ENCODE measurements at places on chromosomes 5 and 9.

GRCh38 chr5:16564248-16564867 lies 52.4 kb downstream of the RETREG1 start:
- no peak for DNase-seq

DNA sequence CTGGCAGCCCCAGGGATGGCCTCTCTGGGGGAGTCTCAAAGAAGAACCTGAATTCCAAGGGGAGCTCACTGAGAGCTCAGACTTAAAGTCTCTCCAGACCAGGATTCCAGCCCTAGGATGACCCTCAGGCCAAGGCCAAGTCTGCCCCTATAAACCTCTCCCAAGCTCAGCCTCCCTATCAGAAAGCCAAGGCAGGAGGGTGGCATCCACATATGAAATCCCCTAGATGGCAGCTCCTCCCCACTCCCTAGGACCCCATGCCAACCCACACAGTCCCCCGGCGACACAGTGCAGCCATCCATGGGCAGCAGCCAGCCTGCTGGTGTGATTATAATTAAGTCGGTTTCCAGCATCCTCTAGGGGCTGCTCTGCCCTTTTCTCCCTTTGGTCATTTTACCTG lies 269.9 kb downstream of the CDK5RAP2 start:
- DNase-seq, result no peak

GRCh38 chr9:136759436-136760325 lies 1.6 kb upstream of the LCN8 start:
- no peak for DNase-seq

DNA sequence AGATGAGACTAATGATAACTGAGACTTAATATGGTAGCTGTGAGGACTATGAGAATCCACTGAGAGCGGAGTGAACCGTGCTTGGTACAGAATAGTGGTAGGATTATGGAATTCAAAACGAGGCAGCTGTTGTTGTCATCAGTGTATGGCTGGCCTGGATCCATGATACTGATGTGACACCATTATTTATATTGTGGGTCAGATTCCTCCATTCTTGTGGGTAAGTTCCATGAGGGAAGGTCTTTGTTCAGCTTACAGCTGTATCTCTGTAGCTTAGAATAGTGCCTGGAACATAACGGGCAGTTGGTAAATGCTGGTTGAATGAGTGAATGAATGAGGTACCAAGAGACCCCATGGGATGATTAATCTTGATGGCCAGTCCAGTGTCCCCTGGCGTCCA lies 61.8 kb downstream of the ACER2 start:
- no peak for DNase-seq

DNA sequence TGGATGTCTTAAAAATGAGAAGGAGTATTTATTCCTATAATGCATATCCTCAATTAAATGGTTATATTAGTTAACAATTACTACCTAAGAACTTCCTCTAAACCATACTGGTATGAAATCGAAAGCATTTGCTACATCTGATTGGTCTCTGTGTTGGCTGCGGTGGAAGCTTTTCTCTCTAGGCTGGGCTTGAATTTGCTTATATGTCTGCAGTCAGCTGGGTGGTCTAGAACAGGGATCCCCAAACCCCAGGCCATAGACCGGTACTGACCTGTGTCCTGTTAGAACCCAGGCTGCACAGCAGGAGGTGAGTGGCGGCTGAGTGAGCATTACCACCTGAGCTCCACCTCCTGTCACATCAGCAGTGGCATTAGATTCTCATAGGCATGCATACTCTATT lies 112.3 kb downstream of the TLE4 start:
- DNase-seq, result no peak

DNA sequence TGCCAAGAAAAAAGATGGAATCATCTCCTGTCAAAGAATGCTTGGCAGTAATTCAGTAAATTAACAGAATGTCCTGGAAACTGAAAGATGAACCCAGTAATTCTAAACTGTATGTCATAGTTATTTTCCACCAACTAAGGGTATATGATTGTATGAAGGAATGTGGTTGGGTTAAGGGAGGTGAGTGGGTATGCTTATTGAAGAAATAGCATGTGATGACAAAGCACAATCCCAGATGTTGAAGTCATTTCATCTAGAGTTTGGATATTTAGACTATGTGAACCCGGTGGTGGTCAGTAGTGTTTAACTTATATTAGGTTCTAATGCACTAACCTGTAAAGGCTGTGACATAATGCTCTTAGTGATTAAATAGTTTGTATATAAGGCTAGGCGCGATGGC lies 87.3 kb downstream of the CDKN2A start:
- DNase-seq, result no peak

- DNase-seq, result no peak
Measured at GRCh38 chr9:33151007-33151557, 16.1 kb downstream of the B4GALT1 start.

DNA sequence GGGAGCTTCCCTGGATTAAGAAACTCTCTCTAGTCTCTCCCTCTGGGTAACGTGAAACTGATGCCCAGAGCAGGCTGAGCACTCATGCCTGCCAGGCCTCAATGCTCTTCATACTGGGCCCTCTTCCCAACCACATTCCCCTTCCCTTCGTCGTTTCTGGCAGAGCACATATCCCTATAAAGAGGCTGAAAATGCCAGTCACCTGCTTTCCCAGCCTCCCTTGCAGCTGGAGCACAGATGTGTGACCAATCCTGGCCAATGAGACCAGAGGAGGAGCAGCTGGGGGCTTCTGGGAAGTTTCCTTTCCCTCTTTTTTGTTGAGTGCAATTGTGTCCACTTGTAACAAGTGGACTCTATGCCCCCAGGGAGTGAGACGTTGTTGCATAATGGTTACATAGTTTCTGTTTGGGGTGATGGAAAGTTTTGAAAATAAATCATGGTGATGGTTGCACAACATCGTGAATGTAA lies 30.2 kb upstream of the SMIM23 start:
- no peak for DNase-seq

DNA sequence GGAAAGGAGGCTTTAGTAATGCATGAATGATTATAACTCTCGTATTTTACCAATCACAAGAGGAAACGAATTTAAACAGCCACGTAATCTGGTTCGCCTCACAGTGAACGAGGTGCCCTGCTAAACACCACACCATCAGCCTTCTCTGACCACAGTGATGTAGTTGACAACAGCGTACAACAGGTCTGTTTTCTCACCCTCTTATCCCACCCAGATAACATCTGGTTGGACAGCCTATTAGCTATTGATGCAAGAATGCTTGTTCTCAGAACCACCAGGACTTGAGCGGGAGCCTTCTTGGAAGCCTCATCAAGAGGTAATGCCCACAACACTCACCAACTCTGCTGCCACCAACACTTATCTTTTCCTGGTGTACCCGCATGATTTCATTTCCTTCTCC lies 23.3 kb downstream of the SLC1A3 start:
- DNase-seq, result no peak

DNA sequence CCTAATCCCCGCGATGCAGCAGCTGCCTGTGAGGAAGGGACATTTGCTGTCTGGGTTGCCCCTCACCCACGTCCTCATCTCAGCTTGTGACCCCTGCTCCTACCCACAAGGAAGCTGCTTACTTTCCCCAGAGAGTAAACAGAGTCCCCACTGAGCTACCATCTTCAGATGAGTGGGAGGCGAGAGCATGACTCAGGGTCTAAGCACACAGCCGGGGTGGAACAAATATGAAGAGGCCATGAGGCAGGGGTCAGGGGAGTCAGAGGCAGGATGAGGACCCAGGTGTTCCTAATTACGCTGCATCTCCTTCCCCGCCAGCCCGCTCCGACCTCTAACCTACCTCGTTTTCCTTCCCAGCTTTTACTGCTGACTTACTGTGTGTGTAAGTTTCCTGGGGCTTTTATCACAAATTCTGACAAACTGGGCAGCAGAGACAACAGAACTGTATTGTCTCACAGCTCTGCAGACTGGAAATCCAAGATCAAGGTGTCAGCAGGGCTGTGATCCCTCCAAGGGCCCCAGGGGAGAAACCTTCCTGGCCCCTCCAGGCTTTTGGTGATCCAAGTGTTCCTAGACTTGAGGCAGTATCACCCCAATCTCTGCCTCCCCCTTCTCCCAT lies 94.0 kb upstream of the DNAH5 start:
- DNase-seq, result no peak

- no peak for DNase-seq
Measured at GRCh38 chr9:89116805-89117192, 61.8 kb downstream of the SHC3 start.

GRCh38 chr5:96015709-96016108 lies 54.1 kb upstream of the ELL2 start:
- no peak for DNase-seq

DNA sequence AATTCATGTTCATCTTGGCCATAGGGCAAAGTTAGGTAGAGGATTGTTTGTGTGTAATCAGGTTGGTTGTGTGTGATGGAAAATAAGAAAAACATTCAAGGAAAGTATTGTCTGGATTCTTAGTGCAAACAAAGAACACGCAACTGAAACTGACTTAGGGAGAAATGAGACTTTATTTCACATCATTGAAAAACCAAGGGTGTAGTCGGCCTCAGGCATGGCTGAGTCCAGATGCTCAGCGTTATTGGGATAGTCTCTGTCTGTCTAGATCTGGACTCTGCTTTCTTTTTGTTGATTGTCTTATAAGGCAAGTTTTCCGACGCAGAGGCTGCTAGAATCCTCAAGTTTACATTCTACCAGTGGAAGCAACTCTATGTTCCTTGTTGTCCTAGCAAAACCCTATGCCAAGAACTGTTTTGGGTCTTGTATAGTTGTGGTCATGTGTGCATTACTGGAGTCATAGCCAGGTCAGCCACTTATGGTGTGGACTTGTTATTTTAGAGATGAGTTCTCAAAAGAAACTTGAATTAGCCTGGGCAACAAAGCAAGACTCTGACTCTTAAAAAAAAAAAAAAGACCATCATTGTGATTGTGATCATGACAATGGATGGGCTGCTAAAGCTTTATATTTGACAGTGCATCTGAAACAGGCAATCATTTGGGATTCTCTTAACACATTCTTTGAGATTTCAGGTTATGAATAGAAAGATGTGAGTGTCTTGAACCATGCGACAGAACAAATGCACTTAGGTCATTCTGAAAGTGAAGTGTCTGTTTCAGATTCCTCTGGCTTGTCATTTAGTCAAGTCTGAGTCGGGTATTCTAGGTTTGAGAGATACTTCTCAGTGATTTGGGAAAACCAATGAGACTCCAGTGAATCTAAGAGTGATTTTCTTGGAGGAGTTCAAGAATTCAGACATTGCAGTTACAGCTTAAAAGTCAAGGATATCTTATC lies 82.6 kb downstream of the DOCK2 start:
- no peak for DNase-seq

DNA sequence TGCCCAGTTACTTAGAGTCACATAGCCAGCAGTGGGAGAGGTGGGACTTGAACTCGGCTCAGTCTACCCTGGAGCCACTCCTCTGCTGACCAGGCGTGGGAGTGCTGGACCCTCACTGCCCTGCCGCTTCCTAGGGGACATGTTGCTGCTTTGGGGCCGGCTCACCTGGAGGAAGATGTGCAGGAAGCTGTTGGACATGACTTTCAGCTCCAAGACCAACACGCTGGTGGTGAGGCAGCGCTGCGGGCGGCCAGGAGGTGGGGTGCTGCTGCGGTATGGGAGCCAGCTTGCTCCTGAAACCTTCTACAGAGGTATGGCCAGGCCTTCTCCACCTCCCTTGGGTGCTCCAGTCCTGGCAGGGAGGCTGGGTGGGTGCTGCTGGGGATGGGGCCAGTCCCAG lies 3.4 kb upstream of the CACFD1 start:
- DNase-seq, result no peak

DNA sequence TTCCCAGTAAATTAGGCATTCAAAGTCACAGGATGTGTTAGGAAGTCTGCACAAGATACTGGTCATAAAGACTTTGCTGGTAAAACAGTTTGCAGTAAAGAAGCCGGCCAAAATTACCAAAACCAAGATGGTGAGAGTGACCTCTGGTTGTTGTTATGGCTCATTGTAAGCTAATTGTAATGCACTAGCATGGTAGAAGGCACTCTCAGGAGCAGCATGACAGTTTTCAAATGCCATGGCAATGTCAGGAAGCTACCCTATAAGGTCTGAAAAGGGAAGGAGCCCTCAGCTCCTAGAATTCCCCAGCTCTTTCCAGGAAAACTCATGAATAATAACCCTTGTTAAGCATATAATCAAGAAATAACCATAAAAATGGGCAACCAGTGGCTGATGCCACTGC lies 64.3 kb upstream of the TNC start:
- no peak for DNase-seq

GRCh38 chr9:127522727-127523126 lies 71.4 kb downstream of the LRSAM1 start:
- DNase-seq, result no peak

DNA sequence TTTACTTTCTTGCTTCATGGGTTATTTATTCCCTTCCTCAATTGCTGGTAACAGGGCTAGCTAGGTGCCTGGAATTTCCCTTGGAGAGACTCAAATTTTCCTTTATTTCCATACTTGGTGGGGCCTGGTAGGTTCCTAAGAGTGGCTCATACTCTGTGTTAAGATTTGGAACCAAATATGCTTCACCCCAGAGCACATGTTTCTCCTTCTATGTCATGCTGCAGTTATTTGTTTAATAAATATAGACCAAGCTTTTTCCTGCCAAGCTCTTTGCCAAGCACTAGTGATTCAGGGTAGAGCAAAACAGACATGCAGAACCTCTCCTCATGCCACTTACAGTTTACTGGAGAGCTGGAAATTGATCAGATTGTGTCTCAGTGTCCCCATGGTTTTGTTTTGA lies 290.3 kb upstream of the SGCD start:
- DNase-seq, result no peak

DNA sequence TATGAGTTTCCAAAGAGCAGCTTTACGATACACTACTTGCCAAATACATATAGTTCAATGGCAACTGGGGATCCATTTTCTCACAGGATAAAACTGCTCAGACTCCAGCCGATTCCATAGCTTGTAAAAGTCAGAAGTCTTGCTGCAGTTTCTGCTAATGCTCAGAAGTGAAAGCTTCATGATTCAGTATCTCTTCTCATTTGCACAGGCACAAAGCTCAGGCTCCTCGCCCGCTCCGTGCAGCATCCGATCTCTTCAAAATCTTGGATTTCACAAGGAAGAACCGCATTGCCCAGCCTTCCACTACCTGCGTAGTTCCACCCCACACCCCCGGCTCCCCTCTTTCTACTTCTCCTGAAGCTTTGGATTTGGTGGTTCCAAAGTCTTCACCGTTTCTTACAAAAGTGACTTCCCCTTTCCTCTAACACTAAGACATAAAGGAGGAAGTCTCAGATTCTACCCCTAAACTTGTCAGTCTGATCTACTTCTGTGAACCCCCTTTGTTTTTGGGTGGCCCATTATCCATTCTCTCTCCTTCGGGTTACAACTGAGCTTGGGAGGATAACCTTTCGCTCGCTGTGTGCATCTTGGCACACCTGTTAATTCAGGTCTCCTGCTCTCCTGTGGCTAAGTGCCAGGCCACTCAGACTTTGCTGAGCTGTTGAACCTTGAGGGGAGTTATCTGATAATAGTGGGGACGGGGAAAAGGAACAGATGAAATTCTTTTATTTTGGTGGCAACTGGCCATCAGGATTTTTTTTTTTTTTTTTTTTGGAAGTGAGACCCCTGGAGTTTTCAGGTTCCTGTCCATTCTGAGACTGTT lies 194.1 kb downstream of the GNA14 start:
- no peak for DNase-seq

All from stimulated activated CD4-positive, alpha-beta T cell treated with anti-CD3 and anti-CD28 coated beads, Interleukin-15, amount 100 ng/mL, for 1 hour (primary cell).